ENCODE measurements at places on chromosomes 4 and X.

GRCh38 chr4:23710298-23710697 is 179.5 kb downstream of the PPARGC1A start:
- no peak for DNase-seq

DNA sequence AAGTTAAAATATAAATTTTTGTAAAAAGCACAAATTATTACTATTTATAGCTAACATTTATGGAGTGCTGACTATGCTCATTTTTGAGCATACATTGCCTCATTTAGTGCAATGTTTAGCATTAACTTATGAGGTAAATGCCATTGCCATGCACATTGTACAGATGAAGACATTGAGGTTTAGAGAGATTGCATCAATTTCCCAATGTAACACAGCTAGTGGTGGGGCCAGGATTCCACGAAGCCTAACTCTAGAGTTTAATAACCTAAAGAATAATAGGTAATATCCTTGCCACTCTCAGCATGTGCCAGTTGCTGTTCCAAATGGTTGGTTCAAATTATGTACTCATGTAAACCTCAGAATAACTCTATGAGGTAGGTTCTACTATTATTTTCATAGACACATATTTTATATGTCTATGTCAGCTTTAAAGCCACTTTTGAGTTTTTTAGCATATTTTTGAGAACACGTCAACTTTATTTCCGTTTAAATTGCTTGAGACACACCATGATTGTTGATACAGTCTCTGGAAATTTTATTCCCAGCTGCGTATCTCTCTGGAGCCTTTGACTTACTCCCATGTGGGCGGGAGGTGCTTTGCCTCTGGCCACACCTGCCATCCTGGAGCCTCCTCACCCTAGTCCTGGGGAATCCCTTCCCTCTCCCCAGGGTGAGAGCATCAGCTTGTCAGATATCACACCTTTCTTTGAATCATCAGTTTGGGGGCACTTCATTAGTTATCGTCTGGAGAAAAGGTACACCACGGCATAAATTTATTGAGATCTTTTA is 10.8 kb upstream of the ADH1A start:
- DNase-seq = no peak

DNA sequence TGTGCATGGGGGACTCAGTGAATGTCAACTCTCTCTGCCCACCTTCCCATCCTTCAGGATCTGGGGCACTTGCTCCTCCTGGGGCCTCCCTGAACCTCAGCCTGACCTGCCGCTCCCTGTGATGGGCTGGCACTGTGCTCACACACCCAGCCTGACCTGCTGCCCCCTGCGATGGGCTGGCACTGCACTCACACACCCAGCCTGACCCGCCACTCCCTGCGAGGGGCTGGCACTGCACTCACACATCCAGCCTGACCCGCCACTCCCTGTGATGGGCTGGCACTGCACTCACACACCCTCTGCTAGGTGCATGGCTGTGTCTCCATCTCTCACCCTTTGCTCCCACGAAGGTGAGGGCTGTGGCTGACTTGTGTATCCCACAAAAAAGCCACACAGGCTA is 103.4 kb downstream of the ABLIM2 start:
- no peak for DNase-seq

DNA sequence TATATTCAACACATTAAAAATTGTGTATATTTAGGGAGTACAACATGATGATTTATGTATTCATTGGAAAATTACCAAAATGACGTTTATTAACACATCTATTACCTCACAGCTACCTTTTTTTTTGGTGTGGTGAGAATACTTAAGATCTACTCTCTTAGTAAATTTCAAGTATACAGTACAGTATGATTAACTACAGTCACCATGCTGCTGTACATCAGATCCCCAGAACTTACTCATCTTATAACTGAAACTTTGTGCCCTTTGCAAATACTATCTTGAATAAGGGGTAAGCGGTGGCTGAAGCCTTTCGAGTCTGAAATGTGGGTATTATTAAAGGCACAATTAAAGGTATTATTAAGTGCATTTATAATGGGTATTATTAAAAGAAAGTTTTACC is 976 bp downstream of the PHKA1 start:
- DNase-seq = no peak

GRCh38 chr4:101039367-101039766 is 308.0 kb downstream of the PPP3CA start:
- DNase-seq = peak; percentile 9

GRCh38 chr4:996997-997374 is 3.8 kb upstream of the SLC26A1 start:
- DNase-seq = no peak

DNA sequence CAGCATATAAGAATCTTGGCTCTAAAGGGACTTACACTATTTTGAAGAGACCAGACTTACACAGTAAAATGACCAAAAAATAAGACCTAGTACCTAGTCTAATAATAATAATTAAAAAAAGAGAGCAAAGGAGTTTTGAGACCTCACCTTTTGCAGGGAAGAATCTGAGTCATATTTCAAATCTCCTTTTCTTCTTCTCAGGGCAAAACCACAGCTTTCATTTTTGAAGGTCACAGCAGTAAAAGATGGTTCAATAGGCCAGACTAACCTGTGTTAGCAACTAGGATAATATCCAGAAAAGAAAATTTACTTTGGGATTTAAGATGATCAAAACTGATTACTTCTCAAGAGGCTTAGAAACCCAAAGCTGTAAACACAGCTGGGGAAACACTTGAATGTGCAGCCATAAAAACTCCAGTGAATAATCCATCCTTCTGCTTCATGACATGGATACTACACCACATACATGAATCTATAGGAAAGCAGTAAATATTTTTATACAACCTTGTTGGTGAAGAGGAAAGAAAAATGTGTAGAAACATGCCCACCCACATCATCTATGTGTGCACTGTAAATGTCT is 25.9 kb upstream of the LNX1 start:
- no peak for DNase-seq

DNA sequence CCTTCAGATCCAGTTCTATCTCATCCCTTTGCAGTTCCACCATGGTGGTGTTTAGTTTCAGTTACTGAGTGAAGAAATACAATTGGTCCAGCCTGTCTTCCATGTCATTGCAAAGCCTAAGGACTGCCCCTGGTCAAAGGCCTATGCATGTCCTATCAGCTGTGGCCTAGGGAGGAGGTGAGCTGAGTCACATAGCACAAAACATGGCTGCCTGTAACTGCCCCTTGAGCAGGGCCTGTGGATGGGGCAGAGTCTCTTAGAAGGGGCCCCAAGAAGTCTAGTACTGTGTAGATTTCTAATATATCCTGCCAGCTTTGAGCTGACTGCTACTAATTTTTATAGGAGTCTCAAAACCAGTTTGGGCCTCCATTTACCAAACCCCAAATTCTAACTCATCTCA is 296.7 kb downstream of the FBXW7 start:
- DNase-seq = no peak

DNA sequence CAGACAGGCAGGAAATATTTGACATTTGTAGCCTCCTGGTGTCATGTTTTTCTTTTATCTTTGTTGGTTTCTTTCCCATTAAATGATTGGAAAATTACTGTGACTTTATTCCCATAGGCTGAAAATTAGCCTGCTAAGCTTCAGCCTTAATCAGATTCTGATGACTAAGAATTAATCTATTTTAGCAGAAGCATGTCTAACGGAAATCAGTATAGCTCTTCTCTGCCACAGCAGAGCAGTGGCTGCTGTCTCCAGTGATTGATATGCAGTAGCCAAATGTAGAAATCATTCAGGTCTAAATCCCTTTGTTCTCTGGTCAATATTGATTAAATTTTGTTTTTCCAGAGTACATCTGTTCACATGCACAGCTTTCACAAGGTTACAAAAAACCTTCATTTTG is 199.3 kb downstream of the GC start:
- DNase-seq = no peak

DNA sequence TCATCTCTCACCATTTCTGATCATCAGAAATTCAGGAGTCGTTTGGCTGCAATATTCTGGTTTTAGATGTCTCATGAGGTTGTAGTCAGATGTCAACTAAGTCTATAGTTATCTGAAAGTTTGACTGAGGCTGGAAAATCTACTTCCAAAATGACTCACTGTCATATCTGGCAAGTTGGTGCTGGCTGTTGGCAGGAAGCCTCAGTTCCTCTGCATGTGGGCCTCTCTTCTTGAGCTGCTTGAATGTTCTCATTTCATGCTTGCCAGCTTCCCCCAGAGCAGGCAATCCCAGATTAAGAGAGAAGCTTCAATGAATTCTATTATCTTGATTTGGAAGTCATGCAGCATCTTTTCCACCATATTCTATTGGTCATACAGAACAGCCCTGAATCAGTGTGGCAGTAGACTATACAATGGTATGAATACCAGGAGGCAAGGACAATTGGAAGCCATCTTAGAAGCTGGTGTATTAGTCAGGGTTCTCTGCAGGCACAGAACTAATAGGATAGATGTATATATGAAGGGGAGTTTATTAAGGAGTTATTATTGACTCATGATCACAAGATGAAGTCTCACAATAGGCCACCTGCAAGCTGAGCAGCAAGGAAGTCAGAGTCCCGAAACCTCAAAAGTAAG is 46.8 kb upstream of the ELF2 start:
- DNase-seq = no peak

DNA sequence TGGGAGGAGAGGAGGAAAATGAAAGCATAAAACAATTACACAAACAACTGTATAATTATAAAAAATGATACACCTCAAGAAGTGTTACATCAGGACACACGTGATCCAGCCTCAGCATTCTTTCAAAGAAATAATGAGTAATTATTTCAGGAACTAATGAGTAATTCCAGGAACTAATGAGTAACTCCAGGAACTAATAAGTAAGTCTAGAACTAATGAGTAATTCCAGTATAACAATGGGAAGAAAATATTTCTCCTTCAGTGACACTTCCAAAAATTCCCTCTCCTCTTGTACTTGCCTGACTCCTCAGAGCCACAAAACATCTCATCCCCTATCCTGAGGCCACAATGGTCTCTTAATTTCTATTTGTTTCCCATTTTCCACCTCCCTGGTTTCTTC is 63.5 kb upstream of the COL25A1 start:
- DNase-seq = no peak

GRCh38 chrX:100745806-100746537 is 14.1 kb upstream of the SYTL4 start:
- DNase-seq = no peak

DNA sequence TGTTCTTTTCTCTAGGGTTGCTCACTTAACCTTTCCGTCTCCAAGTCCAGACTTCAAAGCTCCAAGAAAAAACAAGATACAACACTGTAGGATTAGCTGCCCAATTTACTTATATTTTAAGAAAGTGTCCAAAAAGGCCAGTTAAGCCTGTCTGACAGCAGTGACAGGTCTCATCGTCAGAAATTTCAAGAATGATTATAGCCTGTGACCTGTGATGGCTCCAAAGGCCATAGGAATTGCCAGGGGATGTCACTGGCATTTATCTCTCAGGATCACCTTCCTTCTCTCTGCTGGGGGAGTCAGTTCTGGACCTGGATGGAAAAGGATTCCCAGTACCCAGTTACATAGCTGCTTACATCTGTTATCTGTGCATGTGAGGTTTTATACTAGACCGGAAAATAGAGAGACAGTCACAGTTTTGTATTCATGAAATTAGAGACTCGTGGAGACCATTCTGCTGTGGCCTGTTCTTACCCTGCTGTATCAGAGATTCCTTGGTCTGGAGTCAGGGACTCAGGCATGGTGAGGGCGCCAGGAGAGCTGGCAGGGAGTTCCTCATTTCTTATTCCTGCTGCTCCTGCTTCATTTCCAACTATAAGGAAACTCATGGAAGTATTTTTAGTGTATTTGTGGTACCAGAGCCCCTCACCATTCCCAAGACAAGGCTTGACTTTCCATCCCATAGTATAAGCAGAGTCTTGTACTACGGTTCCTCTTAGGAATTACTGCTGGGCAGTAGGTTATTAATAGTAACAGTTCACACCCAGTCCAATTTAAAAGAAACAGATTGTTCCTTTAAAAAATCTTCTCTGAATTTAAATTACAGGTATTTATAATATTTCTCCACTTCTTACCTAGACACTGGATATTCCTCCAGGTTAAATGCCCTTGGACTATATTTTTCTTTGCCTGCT is 220.8 kb downstream of the SHROOM3 start:
- no peak for DNase-seq

- DNase-seq = no peak
These were observed 14.1 kb upstream of the KCNIP4 start for GRCh38 chr4:21962691-21963090.

DNA sequence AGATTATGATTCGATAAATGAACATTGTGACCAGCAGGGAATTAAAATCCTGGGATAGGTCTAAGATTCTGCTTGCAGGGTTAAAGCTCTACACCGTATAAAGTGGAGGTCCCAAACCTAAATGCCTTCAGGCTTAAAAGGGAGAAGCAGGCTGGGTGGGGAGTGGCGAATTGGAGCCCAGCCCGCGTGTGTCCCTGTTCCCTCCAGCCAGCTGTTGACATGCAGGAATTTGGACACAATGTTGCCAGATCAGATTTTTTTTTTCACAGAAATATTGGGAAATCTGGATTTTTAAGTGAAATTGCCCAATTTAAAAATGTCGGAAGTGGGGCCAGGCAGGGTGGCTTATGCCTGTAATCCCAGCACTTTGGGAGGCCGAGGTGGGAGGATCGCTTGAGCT is 60.5 kb downstream of the ELF4 start:
- no peak for DNase-seq

DNA sequence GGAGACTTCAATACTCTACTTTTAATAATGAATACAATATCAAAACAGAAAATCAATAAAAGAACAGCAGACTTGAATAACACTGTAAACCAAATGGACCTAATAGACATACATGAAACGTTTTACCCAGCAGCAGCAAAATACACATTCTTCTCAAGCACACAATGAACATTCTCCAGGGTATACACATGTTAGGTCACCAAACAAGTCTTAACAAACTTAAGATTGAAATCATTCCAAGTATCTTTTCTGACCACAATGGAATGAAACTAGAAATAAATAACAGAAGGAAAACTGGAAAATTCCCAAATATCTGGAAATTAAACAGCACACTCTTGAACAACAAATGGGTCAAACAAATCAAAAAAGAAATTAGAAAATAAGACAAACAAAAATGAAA is 145.0 kb upstream of the CT83 start:
- no peak for DNase-seq

DNA sequence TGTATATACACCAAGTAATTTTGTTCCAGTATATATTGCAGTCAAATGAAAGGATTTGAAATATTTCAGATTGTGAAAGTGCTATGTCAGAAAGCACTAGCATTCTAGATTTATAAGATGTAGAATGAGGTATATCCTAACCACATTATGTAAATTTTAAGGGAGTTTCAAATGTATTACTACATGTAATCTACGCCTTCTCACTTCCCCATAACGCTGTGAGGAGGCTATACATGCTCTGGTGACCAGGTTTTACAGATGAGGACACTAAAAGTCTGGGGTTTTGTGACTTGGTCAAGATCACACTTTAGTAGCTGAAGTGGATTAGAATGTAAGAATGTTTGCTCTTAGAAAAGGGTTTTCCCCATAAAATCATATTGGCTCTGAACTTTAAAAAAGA is 8.1 kb downstream of the ENPEP start:
- peak; percentile 59 for DNase-seq
